ENCODE measurements at places on chromosomes 1 and 21.

DNA sequence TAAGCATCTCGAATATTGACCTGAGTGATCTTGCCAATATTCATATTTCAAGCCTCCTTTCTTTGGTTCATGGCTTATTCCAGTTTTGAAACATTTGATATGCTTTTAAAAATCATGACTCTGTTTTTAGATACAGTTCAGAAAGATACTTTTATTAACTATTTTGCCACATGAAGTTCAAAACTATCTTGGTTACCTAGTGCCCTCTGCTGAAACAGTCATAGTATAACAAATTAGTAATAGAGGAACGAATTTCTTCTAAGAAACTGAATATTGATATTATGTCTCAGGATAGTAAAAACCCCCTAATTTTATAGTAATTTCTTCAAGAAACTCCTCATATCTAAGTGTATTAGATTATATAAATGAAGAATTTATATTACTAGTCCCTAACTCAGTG, 52.6 kb upstream of the RC3H1 start:
- DNase-seq, result no peak
- H3K4me3 ChIP-seq, result no peak overlapping the region
- peaks cover 7% of the 10 kb centered on the region for H3K27me3 ChIP-seq
- no peaks in the 10 kb centered on the region for H3K4me1 ChIP-seq

- H3K27me3 ChIP-seq, result no peaks in the 10 kb centered on the region
- H3K36me3 ChIP-seq, result peaks cover 4% of the 10 kb centered on the region
- DNase-seq, result peak; percentile 31
- H3K4me3 ChIP-seq, result peak overlapping the region; percentile 3
- H3K27ac ChIP-seq, result peak overlapping the region; percentile 94
Measured at GRCh38 chr1:115063228-115063901, 25.9 kb downstream of the TSPAN2 start.

GRCh38 chr1:100151679-100152078, 18.7 kb downstream of the TRMT13 start:
- DNase-seq, result no peak
- H3K36me3 ChIP-seq, result peaks cover 8% of the 10 kb centered on the region
- H3K4me1 ChIP-seq, result peaks cover 6% of the 10 kb centered on the region
- H3K27me3 ChIP-seq, result no peaks in the 10 kb centered on the region
- no peak overlapping the region for H3K27ac ChIP-seq

- H3K4me3 ChIP-seq, result no peak overlapping the region
- DNase-seq, result no peak
- peaks cover 98% of the 10 kb centered on the region for H3K27me3 ChIP-seq
- H3K36me3 ChIP-seq, result no peaks in the 10 kb centered on the region
Measured at GRCh38 chr1:208238710-208239472, 5.3 kb downstream of the PLXNA2 start.

GRCh38 chr1:46686255-46686654, 14.6 kb downstream of the TEX38 start:
- H3K4me1 ChIP-seq, result peaks cover 22% of the 10 kb centered on the region
- peaks cover 77% of the 10 kb centered on the region for H3K36me3 ChIP-seq
- H3K27ac ChIP-seq, result no peak overlapping the region
- no peak overlapping the region for H3K4me3 ChIP-seq

GRCh38 chr1:92655197-92655801, 129.6 kb downstream of the EVI5 start:
- DNase-seq, result no peak
- no peaks in the 10 kb centered on the region for H3K4me1 ChIP-seq
- peaks cover 4% of the 10 kb centered on the region for H3K27me3 ChIP-seq
- H3K27ac ChIP-seq, result no peak overlapping the region

GRCh38 chr1:240947438-240948224, 335.7 kb upstream of the GREM2 start:
- H3K4me1 ChIP-seq, result no peaks in the 10 kb centered on the region
- H3K36me3 ChIP-seq, result no peaks in the 10 kb centered on the region
- H3K27ac ChIP-seq, result no peak overlapping the region
- no peak for DNase-seq

GRCh38 chr1:6034750-6035096, 11.0 kb upstream of the KCNAB2 start:
- peaks cover 50% of the 10 kb centered on the region for H3K36me3 ChIP-seq
- no peak for DNase-seq
- peaks cover 74% of the 10 kb centered on the region for H3K4me1 ChIP-seq
- no peaks in the 10 kb centered on the region for H3K27me3 ChIP-seq
- no peak overlapping the region for H3K27ac ChIP-seq

GRCh38 chr21:24294171-24294570, 1313.1 kb downstream of the MRPL39 start:
- H3K27ac ChIP-seq, result no peak overlapping the region
- no peaks in the 10 kb centered on the region for H3K36me3 ChIP-seq
- H3K27me3 ChIP-seq, result no peaks in the 10 kb centered on the region

- no peak overlapping the region for H3K27ac ChIP-seq
- H3K36me3 ChIP-seq, result no peaks in the 10 kb centered on the region
- H3K4me1 ChIP-seq, result no peaks in the 10 kb centered on the region
- no peak for DNase-seq
Measured at GRCh38 chr1:204225841-204226735, 12.3 kb upstream of the GOLT1A start.

GRCh38 chr1:237139732-237140131, 97.7 kb downstream of the RYR2 start:
- no peak for DNase-seq
- H3K27ac ChIP-seq, result no peak overlapping the region
- no peak overlapping the region for H3K4me3 ChIP-seq

- H3K27ac ChIP-seq, result no peak overlapping the region
- DNase-seq, result no peak
- peaks cover 31% of the 10 kb centered on the region for H3K4me1 ChIP-seq
- no peak overlapping the region for H3K4me3 ChIP-seq
- H3K36me3 ChIP-seq, result peaks cover 8% of the 10 kb centered on the region
Measured at GRCh38 chr1:45752441-45753052, 2.1 kb upstream of the IPP start.

DNA sequence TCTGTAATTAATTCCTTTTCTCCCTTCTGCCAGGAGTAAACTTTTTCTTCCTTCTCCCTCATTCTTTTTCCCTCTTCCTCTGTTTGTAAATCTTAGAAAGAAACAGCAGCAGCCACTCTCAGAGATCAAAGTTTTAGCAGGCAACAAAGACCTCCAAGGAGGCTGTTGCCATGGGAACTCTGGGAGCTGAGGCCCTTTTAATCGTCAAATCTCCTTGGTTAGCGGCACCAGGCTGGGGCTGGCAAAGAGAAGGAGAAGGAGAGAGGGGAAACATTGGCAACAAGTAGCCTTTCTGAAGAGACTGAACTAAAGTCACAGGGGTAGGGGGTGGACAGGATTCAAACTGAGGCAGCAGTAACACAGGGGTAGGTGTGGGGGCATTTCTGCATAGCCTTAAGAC, 25.2 kb downstream of the ILDR2 start:
- no peaks in the 10 kb centered on the region for H3K36me3 ChIP-seq
- peaks cover 32% of the 10 kb centered on the region for H3K27me3 ChIP-seq
- no peak overlapping the region for H3K4me3 ChIP-seq
- no peak for DNase-seq
- H3K27ac ChIP-seq, result no peak overlapping the region
- peaks cover 12% of the 10 kb centered on the region for H3K4me1 ChIP-seq

- no peak overlapping the region for H3K4me3 ChIP-seq
- H3K27me3 ChIP-seq, result peaks cover 30% of the 10 kb centered on the region
- no peak overlapping the region for H3K27ac ChIP-seq
- DNase-seq, result no peak
- peaks cover 14% of the 10 kb centered on the region for H3K4me1 ChIP-seq
- no peaks in the 10 kb centered on the region for H3K36me3 ChIP-seq
Measured at GRCh38 chr1:44043176-44044070, 12.2 kb upstream of the SLC6A9 start.

DNA sequence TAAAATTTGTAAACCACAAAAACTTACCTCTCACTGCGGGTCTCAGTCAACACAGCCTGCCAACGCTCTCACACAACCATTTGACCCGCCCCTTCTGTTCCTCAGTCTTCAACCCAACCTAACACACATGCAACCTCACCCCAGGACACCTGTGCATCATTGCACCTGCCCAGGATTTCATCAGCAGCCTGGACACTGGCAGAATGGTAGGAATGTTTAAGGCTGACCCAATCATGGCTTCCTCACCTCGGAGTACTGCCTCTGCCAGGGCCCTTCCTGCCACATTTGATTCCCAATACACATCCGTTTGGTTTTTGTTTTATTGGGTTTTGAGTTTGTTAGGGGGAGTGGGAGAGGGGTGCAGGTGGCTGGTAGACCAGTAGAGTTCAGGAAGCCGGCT, 40.7 kb downstream of the TOMM20 start:
- peaks cover 12% of the 10 kb centered on the region for H3K4me1 ChIP-seq
- DNase-seq, result no peak
- H3K36me3 ChIP-seq, result no peaks in the 10 kb centered on the region
- peaks cover 14% of the 10 kb centered on the region for H3K27me3 ChIP-seq

DNA sequence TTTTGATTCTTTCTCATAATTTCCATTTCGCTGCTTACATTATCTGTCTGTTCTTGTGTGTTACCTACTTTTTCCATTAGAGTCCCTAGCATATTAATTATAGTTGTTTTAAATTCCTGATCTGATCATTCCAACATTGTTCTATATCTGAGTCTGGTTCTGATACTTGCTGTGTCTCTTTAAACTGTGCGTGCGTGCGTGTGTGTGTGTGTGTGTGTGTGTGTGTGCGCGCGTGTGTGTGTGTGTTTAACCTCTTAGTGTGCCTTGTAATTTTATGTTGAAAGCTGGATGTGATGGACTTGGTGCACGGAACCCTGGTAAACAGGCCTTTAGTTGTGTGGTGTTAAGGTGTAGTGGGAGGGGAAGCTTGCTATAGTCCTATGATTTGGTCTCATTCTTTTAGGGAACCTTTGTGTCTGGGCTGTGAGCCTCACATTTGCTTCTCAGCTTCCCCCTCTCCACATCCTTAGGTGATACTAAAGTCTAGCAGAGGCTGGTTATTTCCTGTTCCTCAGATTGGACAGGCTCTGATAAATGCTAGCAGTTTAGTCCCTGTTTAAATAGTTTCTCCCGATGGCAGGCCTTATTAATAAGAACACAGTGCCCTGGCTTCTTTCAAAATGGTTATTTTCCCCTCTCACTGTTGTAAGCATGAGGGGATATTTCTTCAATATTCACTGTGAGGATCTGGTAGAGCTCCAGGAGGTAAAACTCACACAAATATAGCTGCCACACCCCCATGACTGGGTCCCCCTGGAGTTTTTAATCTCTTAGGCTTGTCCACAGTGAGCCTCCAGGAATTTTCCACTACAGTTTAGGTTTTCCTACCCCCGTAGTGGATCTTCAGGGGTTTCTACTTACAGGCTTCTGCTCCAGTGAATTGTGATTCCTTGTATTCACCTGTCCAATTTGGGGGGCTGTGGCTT, 118.3 kb downstream of the GALNT2 start:
- peaks cover 35% of the 10 kb centered on the region for H3K4me1 ChIP-seq
- peak overlapping the region; percentile 37 for H3K27ac ChIP-seq
- DNase-seq, result no peak

GRCh38 chr21:45574691-45575090, 32.5 kb upstream of the SLC19A1 start:
- H3K4me1 ChIP-seq, result peaks cover 4% of the 10 kb centered on the region
- H3K4me3 ChIP-seq, result no peak overlapping the region
- H3K27ac ChIP-seq, result no peak overlapping the region

DNA sequence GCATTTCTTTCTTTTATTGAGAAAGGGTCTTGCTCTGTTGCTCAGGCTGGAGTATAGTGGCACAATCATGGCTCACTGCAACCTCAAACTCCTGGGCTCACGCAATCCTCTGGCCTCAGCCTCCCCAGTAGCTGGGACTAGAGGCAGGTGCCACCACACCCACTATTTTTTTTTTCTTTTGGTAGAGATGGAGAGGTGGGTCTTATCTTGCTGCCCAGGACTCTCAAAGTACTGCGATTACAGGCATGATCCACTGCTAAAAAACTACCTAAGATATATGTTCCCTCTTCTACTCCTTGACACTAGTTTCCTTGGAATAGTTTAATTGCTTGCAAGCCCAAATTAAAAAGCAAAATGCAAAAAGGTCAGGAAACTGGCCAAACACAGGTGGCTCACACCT, 56.9 kb upstream of the GUCA2A start:
- H3K36me3 ChIP-seq, result peaks cover 26% of the 10 kb centered on the region
- no peaks in the 10 kb centered on the region for H3K27me3 ChIP-seq
- H3K4me3 ChIP-seq, result no peak overlapping the region
- H3K4me1 ChIP-seq, result peaks cover 3% of the 10 kb centered on the region

GRCh38 chr1:101150670-101151069, 86.1 kb upstream of the S1PR1 start:
- no peak for DNase-seq
- H3K4me3 ChIP-seq, result no peak overlapping the region
- H3K27me3 ChIP-seq, result no peaks in the 10 kb centered on the region

- peak; percentile 49 for DNase-seq
- no peak overlapping the region for H3K4me3 ChIP-seq
- peaks cover 21% of the 10 kb centered on the region for H3K36me3 ChIP-seq
- H3K27me3 ChIP-seq, result no peaks in the 10 kb centered on the region
- H3K27ac ChIP-seq, result peak overlapping the region; percentile 62
Measured at GRCh38 chr1:28056129-28056925, 32.1 kb downstream of the EYA3 start.

DNA sequence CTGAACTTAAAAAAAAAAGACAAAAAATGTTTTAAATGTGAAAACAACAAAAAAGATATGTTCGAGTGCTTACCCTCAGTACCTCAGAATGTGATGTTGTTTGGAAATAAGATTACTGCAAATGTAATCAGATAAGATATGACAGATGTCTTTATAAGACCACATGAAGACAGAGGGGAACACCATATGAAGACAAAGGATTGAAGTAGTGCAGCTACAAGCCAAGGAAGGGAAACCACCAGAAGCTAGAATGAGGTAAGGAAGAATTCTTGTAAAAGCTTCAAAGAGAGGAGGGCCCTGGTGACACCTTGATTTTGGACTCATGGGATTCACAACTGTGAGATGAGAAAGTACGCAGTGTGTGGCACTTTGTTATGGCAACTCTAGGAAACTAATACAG, 15.4 kb downstream of the ASB17 start:
- H3K4me1 ChIP-seq, result no peaks in the 10 kb centered on the region
- no peaks in the 10 kb centered on the region for H3K27me3 ChIP-seq
- H3K27ac ChIP-seq, result no peak overlapping the region
- no peaks in the 10 kb centered on the region for H3K36me3 ChIP-seq

- H3K4me3 ChIP-seq, result no peak overlapping the region
- H3K27me3 ChIP-seq, result peaks cover 8% of the 10 kb centered on the region
- H3K27ac ChIP-seq, result no peak overlapping the region
- no peaks in the 10 kb centered on the region for H3K4me1 ChIP-seq
- H3K36me3 ChIP-seq, result no peaks in the 10 kb centered on the region
Measured at GRCh38 chr1:15027515-15027986, 126.0 kb upstream of the TMEM51 start.

GRCh38 chr1:54255026-54255702, 55.2 kb downstream of the MRPL37 start:
- H3K4me3 ChIP-seq, result no peak overlapping the region
- H3K4me1 ChIP-seq, result peaks cover 2% of the 10 kb centered on the region
- H3K27me3 ChIP-seq, result no peaks in the 10 kb centered on the region
- DNase-seq, result no peak

DNA sequence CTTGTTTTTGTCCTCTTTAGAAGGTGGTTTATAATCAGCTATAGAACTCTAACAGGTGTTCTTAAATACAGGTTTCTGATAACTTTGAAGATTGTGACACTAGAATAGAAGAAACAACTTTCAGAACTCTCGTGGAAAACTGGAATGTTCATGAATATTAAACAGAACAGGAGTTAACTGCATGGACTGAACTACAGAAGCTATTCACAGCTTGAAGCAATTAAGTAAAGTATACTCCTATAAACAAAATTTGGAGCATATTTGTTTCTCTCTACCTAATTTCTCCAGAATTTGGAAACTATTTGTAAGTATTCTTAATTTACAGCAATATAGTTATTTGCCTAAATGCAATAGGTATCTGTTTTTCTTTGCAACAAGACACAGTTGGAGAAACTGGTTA, 824.8 kb downstream of the ADGRL2 start:
- no peak overlapping the region for H3K4me3 ChIP-seq
- no peak for DNase-seq
- no peaks in the 10 kb centered on the region for H3K36me3 ChIP-seq
- no peaks in the 10 kb centered on the region for H3K27me3 ChIP-seq
- no peaks in the 10 kb centered on the region for H3K4me1 ChIP-seq

All from activated naive CD4-positive, alpha-beta T cell treated with anti-CD3 and anti-CD28 coated beads, Interleukin-2, amount 10 ng/mL, durations not matched to agents 7 days and 5 days (primary cell).